ENCODE measurements at places on chromosomes 16 and 17.

- DNase-seq: no peak
These were observed 23.8 kb downstream of the MPRIP start for GRCh38 chr17:17066021-17066420.

DNA sequence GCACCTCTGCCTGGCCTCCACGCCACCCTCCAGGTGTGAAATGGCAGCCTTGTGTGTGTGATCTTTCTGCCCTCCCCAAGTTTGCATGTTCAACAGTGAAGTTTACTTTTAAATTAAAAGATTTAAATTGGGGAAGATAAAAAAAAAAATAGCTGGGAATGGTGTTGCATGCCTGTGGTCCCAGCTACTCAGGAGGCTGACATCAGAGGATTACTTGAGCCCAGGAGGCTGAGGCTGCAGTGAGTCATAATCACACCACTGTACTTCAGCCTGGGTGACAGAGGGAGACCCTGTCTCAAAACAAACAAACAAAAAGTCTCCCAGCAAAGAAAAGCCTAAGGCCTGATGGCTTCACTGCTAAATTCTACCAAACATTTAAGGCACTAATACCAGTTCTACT lies 35.4 kb upstream of the RNF43 start:
- no peak for DNase-seq

DNA sequence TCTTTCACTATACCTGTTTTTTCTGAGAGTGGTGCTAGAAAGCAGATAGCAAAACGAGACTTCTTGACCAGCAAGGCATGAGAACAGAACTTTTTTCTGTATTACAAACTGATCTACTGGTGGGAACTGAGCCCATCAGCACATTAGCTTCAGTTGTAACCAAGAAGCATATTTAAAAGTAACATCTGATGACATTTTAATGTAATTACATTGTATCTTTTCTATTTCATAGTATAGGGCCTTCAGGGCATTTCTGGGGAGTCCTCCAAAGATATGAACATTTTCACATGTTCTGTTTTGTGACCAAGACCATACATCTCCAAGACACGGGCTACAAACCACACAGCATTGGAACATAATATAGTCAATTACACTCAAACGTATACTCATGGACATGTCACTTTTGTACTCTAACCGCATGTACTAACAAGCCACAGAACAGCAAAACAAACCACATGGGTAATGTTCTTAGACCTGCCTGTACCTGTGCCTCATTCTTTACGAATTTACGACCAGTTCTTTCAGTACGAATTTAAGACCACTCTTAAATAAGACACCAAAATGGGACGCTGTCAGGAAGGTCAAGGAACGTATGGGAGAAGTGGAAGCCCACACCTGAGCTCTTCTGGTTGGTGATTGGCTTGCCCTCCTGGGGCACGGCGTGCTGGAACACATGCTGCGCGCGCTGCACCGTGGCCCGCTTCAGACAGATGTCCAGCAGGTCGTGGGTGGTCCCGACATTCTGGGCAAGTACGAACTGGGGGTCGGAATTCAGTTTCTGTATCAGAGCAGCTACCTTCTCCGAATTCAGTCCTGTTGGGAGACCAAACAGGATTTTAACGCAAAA lies 825 bp downstream of the BLMH start:
- peak; percentile 51 for DNase-seq

DNA sequence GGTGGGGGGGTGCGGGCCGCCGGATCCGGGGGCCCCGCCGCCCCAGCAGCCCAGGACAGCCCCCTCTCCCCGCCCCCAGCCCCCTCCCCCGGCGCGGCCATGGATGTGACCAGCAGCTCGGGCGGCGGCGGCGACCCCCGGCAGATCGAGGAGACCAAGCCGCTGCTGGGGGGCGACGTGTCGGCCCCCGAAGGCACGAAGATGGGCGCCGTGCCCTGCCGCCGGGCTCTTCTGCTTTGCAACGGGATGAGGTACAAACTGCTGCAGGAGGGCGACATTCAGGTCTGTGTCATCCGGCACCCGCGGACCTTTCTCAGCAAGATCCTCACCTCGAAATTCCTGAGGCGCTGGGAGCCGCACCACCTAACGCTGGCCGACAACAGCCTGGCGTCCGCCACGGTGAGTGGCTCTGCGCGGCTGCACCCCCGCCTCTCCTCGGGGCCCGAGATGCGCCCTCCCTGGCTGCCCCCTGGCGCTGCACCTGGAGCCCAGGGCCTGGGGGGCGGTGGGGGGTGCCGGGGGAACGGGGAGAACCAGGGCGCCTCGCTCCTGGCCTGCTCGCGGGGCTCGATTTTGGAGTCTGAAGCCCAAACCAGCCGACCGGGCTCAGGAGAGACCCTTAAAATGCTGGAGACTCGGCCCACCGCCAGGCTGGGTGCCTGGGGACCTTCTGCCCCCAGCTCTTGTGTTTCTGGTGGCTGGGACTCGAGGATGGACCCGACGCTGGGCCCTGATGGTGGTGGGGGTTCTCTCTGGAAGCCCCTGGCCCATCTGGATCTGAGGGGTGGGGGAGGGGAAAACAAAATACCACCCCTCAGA lies 744 bp downstream of the CMIP start:
- no peak for DNase-seq

DNA sequence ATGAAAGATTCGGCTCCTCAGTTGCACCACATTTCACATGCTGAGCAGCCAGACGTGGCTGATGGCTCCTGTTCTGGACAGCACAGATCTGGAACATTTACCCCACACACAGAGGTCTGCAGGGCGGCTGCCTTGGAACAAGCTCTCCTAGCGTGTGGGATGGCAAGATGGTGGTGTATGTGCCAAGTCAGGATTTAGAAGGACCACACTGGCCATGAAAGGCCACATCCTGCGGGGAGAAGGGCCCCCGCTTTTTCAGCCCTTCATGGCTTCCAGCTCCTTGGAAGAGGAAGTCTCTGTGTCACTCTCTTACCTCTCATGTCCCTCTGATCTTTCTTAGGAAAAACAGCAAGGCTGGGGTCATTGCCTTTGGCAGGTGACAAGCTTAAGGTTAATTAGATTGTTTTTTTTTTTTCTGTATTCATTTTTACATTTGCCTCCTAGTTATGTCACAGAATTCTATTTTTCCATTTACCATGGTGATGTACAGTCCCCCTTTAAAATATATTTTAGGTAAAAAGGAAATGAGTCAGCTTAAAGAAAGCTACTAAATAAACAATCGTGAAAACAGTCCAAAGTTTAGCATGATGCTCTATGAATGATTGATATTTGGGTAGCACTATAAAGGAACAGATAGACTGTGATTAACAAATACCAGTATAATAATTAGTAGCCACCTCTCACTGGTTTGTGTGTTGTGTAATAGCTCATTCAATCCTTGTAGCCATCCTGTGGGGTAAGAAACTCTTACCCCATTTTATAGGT lies 396.6 kb downstream of the CPPED1 start:
- no peak for DNase-seq

Data from NCI-H1105 treated with DMSO at 0.1 percent for 48 hours (cell line).